ENCODE measurements at places on chromosomes 7 and 10.
A peak's percentile ranks its signal among the peaks of the same experiment; 100 is the strongest.

- no peak for DNase-seq
Measured at GRCh38 chr7:138720286-138720685, 19.1 kb upstream of the SVOPL start.

- no peak for DNase-seq
Measured at GRCh38 chr7:137933270-137934017, 68.4 kb downstream of the CREB3L2 start.

DNA sequence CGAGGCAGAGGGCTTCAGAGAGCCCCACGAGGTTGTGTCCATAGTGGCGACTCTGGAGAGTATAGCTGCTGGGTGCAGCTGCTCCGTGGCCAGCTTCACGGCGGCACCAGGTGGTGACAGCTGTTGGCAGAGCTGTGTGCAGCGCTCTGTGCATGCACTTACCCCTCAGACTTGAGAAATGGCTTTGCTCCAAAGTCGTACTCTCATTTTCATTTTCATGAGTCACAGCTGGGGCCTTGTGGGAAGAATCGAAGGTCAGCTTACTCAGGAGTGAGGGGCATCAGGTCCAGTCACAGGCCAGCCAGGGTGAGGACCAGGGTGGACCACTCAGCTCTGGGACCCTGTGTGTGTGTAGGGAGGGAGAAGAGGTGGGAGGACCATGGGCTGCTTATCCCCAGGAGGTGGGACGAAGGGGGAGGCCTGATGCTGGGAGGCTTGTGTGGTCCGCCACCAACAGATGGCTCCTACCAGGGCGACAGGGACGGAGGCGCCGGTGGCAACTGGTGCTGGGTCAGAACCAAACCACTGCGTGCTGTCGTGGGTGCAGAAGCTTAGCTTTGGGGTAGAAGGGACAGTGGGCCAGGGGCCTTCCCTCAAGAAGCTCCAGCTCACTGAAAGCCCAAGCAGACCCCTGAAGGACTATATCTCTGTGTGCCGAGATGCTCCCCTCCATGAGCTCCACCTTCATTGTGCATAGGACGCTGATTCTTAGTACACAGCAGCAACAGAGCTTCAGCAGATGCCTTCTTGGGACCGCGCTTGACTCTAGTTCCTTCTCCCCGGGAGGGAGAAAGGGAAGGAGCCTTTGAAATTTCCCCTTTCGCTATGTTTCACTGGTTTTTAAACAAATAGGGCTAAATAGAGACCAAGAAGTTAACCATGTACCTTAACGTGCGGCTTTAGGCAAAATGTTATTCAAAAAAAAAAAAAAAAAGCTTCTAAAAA lies 225.0 kb downstream of the CELF2 start:
- no peak for DNase-seq

DNA sequence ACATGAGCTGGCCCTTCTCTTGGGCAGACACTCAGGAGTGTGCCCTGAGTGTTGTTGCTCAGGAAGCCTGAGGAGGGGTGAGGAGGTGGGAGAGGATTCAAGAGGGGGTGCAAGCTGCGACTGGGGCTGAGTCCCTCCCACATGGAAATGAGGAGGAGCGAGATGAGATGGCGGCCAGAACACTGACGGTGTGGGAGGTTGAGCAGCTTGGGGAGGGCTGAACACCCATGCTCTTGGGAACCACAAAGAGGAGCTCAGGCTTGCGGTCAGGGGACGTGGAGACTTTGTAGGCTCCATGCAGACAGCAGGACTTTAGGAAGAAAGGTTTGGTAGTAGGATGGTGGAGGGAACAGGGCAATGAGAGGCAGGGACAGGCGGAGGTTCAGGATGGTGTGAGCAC lies 163.2 kb upstream of the SHH start:
- DNase-seq, result no peak

DNA sequence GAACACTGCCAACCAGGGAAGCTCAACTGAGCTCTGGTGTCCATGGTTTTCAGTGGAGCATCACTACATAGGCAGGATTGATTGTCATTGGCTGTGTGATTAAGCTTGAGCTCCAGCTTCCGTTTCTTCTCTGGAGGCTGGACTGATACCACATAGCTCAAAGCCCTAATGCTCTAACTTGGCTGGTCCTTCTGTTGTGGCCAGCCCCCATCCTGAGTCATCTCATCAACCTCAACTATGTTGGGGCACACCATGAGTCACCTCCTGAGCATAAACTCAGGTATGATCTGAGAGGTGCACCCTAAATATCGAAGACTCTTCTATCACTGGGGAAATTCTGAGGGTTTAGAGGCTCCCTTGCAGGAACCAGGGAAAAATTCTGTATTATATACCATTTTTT lies 114.5 kb upstream of the INHBA start:
- DNase-seq, result no peak

GRCh38 chr10:3010334-3010733 lies 57.0 kb upstream of the PFKP start:
- no peak for DNase-seq

- DNase-seq, result no peak
Measured at GRCh38 chr7:155881471-155882350, 69.4 kb upstream of the SHH start.

GRCh38 chr10:132011024-132011423 lies 29.3 kb upstream of the BNIP3 start:
- no peak for DNase-seq

DNA sequence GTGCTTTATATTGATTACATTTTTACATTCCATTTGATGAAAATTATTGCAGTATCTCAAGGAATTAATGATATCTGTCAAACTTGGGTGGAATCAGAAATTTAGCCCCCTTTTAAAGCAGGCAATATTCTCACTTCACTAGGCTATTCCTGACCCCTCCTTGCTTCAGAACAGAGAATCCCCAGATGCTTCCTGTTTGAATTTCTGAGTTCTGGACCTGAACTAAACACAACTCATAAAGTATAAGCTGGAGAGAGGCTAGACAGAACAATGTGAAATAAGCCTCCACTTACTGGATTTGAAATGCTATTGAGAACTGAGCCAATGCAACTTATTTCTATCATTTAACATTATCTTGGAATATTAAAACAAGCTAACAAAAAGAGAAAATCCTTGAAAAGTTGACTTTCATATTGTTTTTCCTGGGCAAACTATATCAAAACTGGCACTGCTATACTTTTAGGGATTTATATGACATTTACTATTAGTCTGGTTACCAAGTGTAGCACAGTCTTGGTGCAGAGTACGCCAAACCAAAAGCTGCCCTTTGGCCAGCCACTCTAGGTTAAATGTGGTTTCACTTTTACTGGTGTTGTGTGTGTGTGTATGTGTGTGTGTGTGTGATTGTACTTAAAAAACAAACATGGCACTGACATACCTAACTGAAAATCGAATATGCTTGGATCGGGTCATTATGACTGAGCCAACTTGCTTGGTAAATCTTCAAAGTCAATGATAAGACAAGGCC lies 19.0 kb upstream of the AGMO start:
- no peak for DNase-seq

DNA sequence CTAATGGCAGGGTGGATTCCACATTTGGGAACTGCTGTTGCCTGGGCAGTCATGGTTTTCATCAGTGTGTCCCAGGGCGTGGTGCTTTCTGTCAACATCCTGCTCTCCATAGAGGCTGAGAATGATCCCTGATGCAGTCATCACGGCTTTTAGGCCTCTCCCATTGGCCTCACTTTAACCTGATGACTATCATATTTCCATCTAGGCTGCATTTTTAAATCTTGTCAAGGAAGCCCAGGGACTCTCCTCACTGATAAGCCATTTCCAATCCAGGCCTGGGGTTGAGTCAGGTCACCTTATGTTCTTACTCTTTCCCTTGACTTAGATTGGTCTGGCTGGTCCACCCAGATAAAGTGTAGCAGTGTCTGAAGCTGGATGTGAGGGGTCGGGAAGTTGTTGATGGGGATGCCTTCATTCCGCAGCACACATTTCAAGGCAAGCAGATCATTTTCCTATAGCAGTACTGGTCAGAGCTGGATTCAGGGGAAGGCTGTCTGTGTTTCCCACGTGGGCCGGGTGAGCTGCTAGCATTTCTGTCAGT lies 177.0 kb downstream of the AUTS2 start:
- DNase-seq, result no peak

DNA sequence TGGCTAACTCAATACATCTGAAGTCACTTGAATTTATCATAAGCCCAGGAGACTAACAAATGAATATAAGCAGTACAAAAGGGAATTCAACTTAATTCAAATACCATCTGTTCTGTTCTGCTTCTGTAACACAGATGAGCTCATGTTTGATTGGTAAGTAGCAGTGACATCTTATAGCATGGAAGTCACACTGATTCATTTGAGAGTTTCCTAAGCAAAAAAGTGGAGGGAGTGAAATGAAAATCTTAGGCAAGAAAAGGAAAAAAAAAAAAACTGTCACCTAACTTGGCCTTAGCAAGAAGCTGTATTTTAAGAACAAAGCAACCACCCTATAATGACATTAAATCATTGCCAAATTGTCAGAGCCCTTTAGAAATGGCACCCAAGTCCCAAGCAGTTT lies 49.5 kb downstream of the SMURF1 start:
- DNase-seq, result no peak

DNA sequence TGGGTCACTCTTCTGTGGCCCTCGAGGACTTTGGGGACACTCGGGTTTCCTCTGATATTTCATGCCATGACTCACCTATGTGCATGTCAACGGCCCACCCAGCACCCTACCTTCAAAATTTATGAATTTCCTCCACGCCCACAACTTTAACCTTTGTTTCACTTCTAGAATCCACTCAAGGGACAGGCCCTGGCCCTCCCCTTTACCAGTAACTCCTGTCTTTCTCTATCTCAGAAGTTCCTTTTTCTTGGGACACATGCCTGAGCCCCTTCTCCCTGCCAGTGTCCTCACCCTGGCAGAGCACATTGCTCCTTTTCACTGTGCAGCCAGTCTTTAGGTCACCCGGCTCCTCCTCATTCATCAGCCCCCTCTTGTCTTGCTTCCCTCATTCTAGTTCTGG lies 282.5 kb upstream of the KLF6 start:
- DNase-seq, result peak; percentile 19

GRCh38 chr7:154759989-154760388 lies 242.9 kb downstream of the PAXIP1 start:
- DNase-seq, result no peak

GRCh38 chr10:14087566-14087965 lies 243.2 kb downstream of the FRMD4A start:
- DNase-seq, result no peak

DNA sequence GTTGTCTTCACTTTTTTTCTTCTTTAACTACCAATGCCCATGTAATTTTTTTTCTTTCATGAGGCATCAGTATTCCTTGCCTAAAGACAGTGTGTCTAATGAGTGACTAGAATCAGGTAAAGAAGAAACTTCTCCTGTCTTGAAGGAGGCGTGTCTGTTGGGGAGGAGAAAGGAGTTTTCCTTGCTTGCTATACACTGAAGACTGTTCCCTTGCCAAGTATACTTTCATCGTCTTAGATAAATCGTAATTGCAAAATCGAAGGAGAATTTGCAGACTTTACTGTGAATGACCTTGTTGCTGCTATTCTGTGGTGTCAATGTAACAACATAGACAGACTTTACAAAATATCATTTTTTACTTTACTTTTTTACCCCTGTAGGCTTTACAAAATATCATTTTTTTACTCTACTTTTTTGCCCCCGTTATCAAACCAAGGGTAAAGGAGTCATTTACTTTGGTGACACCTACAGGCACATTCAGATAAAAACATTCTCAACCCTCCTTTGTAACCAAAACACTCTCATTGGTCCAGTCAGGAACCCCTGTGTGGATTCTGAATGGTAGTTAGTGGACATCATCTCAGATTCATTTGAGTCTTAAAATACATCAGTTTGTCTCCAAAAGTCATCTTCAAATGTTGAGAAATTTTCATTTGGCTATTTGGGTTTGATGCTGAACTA lies 232.4 kb downstream of the AHR start:
- no peak for DNase-seq

DNA sequence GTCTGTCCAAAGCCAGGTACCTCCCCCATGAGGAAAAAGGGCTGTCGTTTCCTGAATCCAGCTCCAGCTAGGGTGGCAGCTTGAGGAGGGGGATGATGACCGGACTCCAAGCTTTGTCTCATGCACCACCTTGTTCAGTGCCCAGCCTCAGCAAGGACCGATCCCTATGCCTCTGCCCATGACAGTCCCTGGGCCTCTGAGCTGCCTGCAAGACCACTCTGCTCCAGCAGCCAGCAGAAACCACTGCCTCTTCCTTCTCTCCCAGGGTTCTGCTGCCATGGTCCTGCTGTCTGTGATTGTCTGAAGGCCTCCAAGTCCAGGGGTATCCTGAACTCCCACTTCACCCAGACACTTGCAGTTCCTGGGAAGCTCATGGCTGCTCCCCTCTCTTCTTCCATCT lies 21.3 kb upstream of the GDF10 start:
- no peak for DNase-seq

DNA sequence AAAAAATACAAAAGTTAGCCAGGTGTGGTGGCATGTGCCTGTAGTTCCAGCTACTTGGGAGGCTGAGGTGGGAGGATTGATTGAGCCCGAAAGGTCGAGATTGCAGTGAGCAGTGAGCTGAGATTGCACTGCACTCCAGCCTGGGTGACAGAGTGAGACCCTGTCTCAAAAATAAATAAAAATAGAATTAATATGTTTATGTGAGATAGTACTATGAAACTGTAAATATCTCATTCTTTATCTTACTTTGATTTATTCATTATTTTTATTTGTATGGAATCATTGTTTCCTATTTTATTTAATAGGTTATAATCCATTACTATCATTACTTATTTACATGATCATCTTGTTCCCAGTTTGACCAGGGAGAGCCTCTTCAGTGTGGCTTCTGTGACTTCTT lies 41.0 kb upstream of the STRIP2 start:
- DNase-seq, result no peak

GRCh38 chr10:27190508-27190907 lies 35.4 kb downstream of the MASTL start:
- no peak for DNase-seq
